ENCODE measurements at places on chromosomes 6 and 20.

DNA sequence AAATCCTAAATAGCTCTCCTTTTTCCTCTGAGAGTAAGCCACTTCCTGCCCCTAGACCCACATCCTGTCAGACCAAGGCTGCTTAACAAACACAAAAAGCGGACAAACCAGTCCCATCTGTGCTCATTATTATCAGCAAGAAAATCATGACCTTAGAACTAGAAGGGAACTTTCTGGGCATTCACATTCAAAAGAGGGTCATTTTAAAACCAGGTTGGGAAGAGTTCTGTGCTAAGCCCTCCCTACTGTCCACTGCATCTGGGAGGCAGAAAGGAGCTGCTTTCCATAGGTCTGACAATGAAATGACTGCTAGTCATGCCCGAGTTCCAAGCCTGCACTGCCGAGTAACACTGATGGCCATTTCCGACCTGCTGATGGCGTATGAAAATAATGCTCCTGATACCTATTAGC is 15.4 kb downstream of the EZR start:
- peak; percentile 42 for DNase-seq

DNA sequence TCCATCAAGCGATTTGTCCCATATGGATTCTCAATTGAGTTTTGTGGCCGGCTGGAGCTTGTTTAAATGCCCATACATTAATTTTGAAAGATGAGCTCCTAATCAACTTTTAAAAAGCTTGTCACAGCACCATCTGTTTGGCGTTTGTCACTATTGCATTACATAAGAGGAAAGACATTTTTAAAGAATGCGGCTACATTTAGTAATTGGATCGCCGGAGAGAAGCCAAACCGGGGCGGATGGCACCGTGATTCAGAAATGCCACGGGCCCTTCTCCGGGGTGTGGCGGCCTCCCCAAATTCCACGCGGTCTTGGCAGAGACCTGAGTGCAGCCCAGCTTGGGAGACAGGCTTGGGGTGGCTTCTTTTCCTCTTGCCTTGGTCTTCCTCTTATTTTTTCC is 67.7 kb upstream of the ZNFX1 start:
- DNase-seq = no peak

GRCh38 chr6:11668455-11668854 is 110.1 kb downstream of the ADTRP start:
- no peak for DNase-seq

GRCh38 chr6:454148-454991 is 62.8 kb downstream of the IRF4 start:
- no peak for DNase-seq

DNA sequence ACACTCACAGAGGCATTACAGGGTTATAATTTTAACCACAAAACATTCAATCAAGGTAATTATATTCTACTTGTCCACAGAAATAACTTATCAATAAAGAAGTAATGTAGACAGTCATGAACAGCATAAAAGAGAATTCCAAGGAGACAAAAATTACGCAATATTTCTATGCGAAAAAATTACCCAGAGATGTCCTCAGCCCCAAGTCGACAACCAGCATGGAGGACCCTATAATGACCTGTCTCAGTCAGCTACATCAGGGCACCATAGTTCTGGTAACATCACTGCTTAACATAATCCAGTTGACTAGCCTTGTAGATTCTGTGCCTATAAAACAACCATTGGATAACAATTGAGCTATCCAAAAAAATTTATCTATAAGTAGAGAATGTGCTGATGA is 579.8 kb downstream of the PRKN start:
- no peak for DNase-seq

DNA sequence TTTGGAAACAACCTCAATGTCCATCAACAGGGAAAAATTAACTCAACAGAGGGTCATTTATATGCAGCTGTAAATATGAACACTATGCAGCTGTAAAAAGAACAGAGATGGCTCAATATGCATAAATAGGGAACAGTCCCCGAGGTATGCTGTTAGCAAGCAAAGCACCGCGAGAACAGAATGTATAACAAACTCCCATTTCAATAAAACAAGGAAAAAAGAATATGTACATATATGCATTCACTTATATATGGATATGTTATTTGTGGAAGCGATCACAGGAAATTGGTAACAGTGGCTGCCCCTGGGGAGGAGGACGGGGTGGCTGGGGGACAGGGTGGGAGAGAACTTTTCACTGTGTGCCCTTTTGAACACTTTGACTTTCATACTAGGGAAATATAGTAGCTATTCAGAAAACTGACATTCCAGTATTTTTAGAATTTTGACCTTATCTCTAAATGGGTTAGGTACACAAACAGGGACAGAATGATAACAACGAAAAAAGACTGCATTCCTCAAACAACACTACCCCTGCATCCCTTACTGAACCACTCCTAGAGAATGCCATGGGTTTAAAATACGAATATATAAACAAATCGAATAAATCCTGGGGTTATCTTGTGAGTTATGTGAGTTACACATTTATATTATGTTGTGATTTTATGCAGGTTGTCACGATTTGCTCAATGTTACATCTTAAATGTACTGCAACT is 64.5 kb downstream of the KCNB1 start:
- DNase-seq = no peak

- DNase-seq = peak; percentile 60
Measured at GRCh38 chr6:119078376-119079282, at the start of gene FAM184A. Gene FAM184A, minus strand, starts transcription at chr6:119078664. Its CDS starts 365 bp downstream, at chr6:119078299.

Measured in NCI-H526 treated with DMSO at 0.1 percent for 48 hours (cell line).